ENCODE measurements at places on chromosomes 5 and 9.

GRCh38 chr5:157266286-157267007 is 524 bp downstream of the CYFIP2 start:
- no peak for DNase-seq

- peak; percentile 25 for DNase-seq
Measured at GRCh38 chr5:9781890-9782289, 151.7 kb upstream of the TAS2R1 start.

DNA sequence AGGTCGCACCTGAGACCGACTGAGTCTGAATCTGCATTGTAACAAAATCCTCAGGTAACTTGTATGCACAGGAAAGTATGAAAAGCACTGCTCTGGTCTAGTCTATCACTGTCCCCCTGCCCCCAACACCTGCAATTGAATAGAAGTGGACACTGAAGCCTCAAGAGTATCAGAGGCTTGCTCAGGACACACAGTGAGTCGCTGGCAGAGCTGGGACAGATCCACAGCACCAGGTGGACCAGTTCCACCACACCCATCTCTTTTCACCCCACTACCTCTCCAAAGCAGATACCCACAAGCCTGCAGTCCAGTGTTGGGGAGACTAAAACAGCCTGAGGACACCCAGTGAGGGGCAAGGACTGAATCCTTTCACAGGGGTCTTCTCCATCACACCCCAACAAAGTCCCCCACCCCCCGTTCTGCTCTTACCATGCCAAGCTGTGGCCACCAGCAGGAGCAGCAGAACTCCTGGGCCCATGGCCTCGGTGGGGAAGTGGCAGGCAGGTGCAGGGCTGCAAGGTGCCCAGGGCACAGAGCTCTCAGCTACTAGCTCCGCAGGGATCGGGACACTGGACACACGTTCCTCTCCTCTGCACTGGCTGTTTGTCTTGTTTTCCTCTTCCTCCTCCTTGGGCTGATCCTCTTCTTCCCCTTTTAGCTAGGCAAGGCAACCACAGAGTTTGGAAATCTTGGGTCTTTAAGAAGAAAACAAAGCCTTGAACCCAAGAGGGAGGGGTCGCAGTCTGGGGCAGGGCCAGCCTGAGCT is at the start of gene CSF1R:
Gene CSF1R (minus strand): TSS at position 605 of the 766 bp plus-strand sequence. CDS start 127 bp downstream, at position 478.
- no peak for DNase-seq

- DNase-seq = peak; percentile 55
Measured at GRCh38 chr5:107361945-107362344, 308.8 kb downstream of the EFNA5 start.

- DNase-seq = peak; percentile 97
Measured at GRCh38 chr5:82334856-82335255, 56.7 kb upstream of the RPS23 start.

- DNase-seq = no peak
Measured at GRCh38 chr5:173984218-173984617, 4.8 kb upstream of the C5orf47 start.

- DNase-seq = no peak
Measured at GRCh38 chr9:37836386-37836785, 35.8 kb downstream of the DCAF10 start.

GRCh38 chr9:105632807-105633206 is 29.4 kb upstream of the TAL2 start:
- no peak for DNase-seq

DNA sequence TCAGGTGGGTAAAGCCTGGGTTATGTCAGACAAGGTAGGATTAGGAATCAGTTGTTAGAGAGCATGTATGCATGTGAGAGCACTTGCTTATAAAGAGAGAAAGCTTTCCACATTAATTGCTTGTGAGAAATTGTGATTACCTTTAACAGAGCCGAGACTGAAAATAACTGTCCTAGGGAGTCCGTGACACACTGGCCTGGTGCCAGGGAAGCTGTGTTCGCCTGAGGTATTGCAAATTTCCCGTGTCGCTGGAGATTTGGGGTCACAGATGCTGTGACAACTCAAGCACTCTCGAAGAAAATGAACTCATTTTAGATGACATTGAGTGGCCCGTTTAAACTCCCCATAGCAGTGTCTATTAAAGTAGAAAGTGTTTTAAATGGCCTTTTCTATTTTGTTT is 9.6 kb downstream of the SLC1A1 start:
- DNase-seq = no peak

DNA sequence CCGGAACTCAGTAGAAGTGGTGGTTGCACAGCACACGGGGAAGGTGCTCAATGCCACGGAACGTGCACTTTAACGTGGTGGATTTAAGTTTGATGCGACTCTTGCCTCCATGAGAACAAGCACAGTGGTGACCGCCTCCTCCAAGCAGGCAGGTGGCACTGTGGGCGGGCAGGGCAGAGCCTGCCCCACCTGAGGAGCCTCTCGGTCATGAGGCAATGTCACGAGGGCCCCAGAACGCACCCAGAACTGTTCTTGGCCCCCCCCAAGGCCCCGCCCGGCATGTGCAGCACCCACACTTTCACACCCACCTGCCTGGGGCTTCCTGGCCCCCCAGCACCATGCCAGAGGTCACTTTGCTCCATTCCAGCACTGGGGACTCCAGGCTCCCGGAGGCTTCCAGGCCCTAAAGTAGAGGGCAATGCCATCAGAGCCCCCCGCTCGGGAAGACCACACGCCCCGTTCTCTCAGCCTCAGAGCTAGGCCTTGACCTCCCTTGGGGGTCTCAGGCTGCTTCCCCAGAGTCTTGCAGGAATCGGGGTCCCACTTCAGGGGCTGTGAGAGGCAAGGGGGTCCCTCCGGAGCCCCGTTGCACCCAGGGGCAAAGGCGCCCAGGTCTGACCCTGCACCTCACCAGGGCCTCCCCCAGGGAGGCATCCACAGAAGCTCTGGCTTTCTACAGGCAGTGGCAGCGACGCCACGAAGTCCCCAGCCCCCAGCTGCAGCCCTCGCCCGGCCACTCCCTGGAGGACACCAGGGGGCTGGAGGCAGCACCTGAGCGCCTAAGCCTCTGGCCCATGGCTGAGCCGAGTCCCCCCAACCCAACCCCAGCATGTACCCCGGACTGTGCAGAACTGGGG is 14.0 kb downstream of the CCDC187 start:
- no peak for DNase-seq

- no peak for DNase-seq
Measured at GRCh38 chr5:138490648-138491283, 25.5 kb downstream of the EGR1 start.

- no peak for DNase-seq
Measured at GRCh38 chr5:52502460-52502999, 285.2 kb upstream of the ITGA1 start.

- DNase-seq = no peak
Measured at GRCh38 chr5:58763390-58763789, 180.5 kb downstream of the RAB3C start.

DNA sequence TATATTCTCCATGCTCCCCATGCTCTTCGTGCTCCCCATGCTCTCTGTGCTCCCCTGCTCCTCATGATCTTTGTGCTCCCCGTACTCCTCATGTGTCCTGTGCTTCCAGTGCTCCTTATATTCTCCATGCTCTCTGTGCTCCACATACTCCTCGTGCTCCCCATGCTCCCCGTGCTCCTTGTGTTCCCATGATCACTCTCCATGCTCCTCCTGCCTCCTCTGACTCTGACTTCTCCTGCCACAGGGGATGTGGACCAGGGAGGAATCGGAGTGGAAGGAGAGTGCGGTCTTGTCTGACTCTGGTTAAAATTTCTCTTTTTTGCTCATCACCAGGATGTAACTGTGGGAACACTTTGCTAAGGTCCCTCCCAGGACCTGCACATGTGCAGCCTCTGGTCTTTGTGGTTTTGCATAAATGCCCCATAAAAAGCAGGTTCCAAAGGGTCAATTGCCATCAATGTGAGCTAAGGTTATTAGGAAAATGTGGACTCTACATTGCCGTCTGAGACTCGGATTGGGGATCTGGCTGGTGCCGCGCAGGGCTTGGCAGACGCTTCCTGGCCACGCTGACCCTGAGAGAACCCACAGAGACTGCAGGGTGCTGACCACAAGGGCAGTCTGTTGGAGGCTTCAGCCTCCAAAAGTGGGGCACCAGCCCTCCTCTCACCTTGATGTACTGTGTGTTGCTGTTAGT is 52.5 kb downstream of the TRIP13 start:
- no peak for DNase-seq

DNA sequence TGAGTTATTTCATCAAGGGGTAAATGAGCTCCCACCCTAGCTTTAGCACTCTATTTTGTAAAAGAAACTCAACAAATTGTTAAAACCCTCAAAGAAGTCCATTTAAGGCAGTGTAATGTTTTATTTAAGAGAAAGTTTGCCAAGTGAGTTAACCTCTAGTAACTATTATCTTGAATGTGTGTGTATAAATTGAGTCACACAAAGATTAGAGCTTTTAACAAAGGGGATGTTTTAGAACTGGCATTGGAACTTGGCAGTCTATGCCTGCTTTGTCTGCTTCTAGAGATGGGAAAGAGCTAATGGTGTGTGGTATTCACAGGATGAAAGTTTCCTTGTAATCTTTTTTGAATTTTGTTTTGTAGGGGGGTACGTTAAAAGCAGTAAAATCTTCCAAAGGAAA is 33.2 kb downstream of the KDM3B start:
- DNase-seq = no peak

GRCh38 chr5:72624641-72625236 is 117.5 kb upstream of the ZNF366 start:
- peak; percentile 93 for DNase-seq

- no peak for DNase-seq
Measured at GRCh38 chr9:126638571-126639132, 24.9 kb downstream of the LMX1B start.

DNA sequence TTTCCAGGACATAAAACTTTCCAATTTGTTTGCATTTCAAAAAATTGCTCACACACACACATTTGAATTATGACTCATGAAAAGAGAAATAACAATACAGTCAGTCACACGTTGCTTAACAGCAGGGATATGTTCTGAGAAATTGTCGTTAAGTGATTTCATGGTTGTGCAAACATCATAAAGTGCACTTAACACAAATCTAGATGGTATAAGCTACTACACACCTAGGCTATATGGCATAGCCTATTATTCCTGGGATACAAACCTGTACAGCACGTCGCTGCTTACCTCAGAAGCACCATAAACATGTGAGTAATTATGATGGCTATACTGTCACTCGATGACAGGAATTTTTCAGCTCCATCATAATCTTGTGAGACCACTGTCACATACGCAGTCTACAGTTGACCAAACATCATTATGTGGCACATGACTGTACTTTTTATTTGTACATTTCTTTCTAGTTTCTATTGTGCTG is 378.2 kb downstream of the ACTL7B start:
- DNase-seq = peak; percentile 84

DNA sequence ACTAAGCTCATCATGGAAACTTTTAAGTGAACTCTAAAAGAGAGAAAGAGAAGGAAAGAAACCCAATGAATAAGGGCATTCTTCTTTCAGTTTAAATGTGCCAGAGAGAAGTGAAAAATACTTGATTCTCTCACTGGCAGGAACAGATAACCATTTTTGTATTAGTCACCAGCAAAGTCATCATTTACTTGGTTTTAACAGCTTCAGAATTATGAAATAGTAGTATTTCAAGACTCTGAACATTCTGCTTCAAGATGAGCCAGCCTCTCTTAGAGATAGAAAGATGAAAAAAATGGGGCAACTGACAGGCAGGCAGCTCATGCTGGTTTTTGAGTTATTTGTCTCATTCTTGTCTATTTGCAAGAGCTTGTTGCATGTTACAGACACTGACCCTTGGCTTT is 103.5 kb downstream of the GCNT1 start:
- peak; percentile 75 for DNase-seq

DNA sequence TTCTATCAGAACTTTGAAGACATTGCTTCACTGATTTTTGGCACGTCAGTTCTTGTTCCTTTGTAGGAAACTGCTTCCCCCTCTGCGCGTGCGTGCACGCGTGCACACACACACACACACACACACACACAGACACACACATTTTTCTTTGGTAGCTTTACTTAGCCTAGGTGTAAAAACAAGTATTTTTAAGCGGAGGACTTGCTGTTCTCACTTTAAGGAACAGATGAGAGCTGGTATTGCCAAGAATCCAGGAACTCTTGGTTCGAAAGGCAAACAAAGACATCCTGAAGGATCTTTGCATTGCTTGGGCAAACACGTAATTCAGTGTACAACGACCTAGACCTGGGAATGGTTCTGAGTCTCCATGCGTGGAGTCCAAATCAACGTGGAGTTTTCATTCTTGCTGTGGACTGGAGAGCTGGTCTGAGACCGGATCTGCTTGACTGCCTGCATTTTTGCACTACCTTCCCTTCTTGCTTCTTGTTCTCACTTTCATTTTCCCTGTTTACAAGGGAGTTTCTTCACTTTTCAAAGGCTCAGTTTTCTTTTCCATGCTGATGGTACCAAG is 8.2 kb downstream of the TMEM268 start:
- DNase-seq = no peak

DNA sequence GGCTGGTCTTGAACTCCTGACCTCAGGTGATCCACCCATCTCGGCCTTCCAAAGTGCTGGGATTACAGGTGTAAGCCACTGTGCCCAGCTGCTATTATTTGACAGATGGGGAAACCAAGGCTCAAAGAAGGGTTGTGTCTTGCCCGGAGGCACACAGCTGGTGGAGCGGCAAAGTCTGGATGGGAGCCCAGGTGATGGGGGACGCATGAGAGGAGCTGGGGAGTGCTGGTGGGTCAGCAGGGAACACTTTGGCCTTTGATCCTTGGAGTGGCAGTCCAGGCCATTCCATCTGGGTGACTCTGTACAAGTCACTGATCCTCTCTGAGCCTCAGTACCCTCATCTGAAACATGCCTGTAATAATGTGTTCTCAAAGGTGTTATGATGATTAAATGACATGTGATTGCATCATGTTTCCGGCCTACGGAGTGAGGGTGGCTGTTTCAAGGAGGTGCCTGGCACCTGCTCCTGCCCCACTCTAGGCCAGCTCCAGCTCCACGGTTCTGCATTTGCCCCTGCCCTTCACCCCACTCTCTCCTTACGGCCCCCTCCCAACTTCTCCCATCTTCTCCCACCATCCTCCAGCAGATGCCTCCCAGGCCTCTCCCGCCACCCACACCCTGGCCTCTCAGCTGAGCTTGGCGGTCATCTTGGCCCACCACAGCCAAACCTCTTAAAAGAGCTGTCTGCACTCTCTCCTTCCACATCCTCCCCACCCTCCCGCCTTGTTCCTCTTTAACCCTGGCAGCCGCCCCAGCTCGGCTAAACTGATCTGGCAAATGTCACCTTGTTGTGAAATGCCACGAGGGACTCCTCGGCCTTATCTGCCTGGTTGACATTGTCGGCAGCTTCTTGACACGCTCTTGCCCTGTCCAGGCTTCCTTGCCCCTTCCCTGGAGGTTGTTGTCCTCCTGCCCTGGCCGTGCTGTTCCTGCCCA is 5.5 kb upstream of the DBN1 start:
- DNase-seq = peak; percentile 45

DNA sequence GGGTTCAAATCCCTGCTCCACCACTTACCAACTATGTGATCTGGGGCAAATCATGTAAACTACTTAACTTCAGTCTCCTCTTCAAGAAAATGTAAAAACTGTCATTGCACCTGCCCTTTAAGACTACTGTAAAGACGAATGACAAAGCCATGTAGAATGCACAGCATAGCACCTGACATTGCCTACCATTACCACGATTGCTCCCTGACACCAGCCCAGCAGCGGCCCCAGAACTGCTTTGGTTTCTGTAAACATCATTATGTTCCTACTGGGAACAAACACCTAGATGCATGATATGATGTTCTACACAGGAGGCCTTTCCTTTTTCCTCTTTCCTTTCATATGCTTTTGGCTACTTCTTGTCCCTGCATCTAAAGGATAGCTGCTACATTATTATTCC is 23.1 kb upstream of the PLPP6 start:
- DNase-seq = no peak

Data from fibroblast of skin of right quadriceps (primary cell).